Astrocyte (in vitro differentiated cells and primary cell): ENCODE measurements at places on chromosomes 16 and 17.
A peak's percentile ranks its signal among the peaks of the same experiment; 100 is the strongest.

- no peak overlapping the region for H3K4me3 ChIP-seq
- H3K27me3 ChIP-seq, result peaks cover 32% of the 10 kb centered on the region
- H3K27ac ChIP-seq, result no peak overlapping the region
- peaks cover 14% of the 10 kb centered on the region for H3K4me1 ChIP-seq
- DNase-seq, result no peak
These were observed 5.1 kb upstream of the NPTX1 start for GRCh38 chr17:80481284-80482057.

DNA sequence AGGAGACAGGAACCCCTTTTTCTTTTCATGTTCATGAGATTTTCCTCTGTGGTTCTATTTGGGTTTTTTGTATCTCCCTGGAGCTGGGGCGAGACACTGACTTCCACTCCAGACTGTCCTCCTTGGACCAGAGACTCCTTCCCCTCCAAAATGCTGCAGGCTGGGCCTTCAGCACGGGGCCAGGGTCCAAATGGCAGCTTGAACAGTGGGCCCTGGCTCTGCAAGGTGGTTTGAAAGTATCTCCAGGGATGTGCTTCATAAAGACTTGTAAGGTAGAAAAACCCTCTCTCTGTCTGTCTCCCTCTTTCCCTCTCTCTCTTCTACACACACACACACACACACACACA lies 236.1 kb downstream of the ZNF423 start:
- H3K27me3 ChIP-seq, result no peaks in the 10 kb centered on the region
- no peak overlapping the region for H3K4me3 ChIP-seq
- peak overlapping the region; percentile 71 for H3K27ac ChIP-seq
- no peaks in the 10 kb centered on the region for H3K36me3 ChIP-seq
- peaks cover 24% of the 10 kb centered on the region for H3K4me1 ChIP-seq
- DNase-seq, result no peak

- peaks cover 68% of the 10 kb centered on the region for H3K4me1 ChIP-seq
- H3K27me3 ChIP-seq, result no peaks in the 10 kb centered on the region
- DNase-seq, result no peak
These were observed 2.1 kb downstream of the COL1A1 start for GRCh38 chr17:50199211-50199802.

DNA sequence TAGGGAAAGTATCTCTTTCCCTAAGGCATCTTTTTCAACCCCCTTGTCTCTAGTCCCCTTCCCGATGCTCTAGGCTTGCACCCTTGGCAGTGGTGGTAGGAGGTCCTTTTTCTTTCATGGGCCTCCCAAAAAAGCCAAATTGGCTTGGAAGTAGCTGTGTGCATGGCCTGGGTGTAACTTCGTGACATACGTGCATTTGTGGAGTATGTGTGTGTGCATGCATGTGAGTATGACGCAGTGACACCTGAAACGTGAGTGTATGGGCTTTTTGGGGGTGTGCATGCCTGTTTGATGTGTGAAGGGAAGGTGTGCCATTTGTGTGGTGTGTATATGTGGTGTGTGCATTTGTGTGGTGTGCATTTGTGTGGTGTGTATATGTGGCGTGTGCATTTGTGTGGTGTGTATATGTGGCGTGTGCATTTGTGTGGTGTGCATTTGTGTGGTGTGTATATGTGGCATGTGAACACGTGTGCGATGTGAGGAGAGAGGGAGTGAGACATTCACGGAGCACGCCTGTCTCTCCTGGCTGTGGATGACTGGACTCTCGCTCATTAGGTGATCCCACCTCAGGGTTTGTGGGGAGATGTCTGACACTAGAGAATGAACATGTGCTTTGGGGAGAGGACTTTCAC lies 15.7 kb downstream of the IGFBP4 start:
- peaks cover 22% of the 10 kb centered on the region for H3K36me3 ChIP-seq
- H3K4me3 ChIP-seq, result no peak overlapping the region
- peaks cover 29% of the 10 kb centered on the region for H3K4me1 ChIP-seq

DNA sequence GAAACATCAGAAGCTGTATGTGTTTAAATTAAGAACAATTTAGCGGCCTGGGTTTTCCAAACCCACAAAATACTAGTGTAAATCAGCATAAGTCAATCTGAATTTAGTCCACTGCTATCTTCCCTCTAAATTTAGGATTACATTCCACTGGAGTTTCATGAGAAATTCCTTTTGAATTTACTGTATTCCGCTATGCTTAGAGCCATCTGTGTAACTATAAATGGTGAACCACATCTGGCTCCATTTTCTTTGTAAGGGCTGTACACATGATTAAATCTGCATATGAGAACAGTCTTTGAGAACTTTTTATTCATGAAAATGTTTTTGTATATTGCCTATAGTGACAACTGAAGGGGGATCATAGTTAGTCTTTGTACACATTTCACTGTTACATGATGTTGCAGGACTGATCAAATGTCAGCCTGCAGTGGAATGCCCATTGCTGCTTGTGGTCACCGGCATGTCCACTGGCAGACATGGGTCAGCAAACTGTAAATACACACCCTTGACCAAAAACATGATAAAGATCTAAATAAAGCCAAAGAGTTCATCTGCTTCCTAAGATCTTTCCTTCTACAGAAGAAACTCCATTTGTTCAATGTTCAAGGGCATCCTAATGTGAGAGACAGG lies 36.8 kb downstream of the RPGRIP1L start:
- no peak overlapping the region for H3K4me3 ChIP-seq
- H3K27ac ChIP-seq, result no peak overlapping the region
- DNase-seq, result peak; percentile 27
- no peaks in the 10 kb centered on the region for H3K27me3 ChIP-seq
- no peaks in the 10 kb centered on the region for H3K4me1 ChIP-seq

- H3K4me1 ChIP-seq, result no peaks in the 10 kb centered on the region
- H3K27ac ChIP-seq, result no peak overlapping the region
- no peaks in the 10 kb centered on the region for H3K36me3 ChIP-seq
- no peak for DNase-seq
- H3K27me3 ChIP-seq, result no peaks in the 10 kb centered on the region
These were observed 37.1 kb upstream of the NOL11 start for GRCh38 chr17:67680445-67681224.

- no peak for DNase-seq
- H3K4me1 ChIP-seq, result peaks cover 16% of the 10 kb centered on the region
- H3K4me3 ChIP-seq, result no peak overlapping the region
- H3K36me3 ChIP-seq, result no peaks in the 10 kb centered on the region
- no peaks in the 10 kb centered on the region for H3K27me3 ChIP-seq
- H3K27ac ChIP-seq, result no peak overlapping the region
These were observed 31.2 kb downstream of the PITPNM3 start for GRCh38 chr17:6525141-6525540.

- DNase-seq, result no peak
- H3K27me3 ChIP-seq, result no peaks in the 10 kb centered on the region
- H3K27ac ChIP-seq, result peak overlapping the region; percentile 94
- peak overlapping the region; percentile 90 for H3K4me3 ChIP-seq
- H3K4me1 ChIP-seq, result peaks cover 14% of the 10 kb centered on the region
- H3K36me3 ChIP-seq, result no peaks in the 10 kb centered on the region
These were observed 1.4 kb upstream of the NBR1 start for GRCh38 chr17:43169561-43170139.

- no peak overlapping the region for H3K4me3 ChIP-seq
- no peak overlapping the region for H3K27ac ChIP-seq
- H3K36me3 ChIP-seq, result peaks cover 38% of the 10 kb centered on the region
These were observed 34.6 kb downstream of the PRMT7 start for GRCh38 chr16:68345351-68345810.

DNA sequence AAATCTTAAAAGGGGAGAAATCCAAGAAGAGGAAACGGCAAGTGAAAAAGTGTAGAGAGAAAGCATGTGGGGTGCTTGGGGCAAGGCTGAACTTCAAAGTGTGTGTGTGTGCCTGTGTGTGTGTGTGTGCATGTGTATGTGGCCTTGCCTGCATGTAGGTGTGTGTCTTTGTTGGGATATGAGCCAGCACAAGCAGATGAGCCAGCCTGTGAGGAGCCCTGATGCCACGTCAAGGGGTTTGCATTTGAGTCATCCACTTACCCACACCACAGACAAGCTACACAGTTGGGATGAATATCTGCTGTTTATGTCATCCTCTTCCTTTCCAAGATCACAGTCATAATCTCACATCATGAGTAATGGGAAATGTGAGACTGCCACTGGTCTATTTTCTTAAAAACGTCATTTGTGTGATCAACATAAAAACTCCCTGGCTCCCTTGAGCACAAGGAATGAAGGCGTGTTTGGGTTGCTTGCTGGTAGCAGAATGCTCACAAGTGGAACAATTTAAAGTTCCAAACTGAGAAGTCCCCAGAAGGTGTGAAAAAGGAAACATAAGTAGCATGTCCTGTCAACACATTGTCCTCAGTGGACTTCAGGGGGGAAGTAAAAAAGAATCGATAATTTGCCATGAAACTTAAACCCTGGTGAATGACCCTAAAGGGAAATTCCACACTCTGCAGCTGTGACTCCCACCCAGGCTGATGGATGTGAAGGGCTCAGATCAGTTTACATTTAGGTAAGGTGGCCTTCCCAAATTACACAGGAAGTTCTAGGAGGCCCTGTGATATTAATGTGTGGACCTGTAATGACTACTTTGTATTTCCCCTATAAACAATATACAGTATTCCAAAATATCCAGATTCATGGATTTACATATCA lies 14.7 kb downstream of the KCTD19 start:
- H3K4me3 ChIP-seq, result no peak overlapping the region

DNA sequence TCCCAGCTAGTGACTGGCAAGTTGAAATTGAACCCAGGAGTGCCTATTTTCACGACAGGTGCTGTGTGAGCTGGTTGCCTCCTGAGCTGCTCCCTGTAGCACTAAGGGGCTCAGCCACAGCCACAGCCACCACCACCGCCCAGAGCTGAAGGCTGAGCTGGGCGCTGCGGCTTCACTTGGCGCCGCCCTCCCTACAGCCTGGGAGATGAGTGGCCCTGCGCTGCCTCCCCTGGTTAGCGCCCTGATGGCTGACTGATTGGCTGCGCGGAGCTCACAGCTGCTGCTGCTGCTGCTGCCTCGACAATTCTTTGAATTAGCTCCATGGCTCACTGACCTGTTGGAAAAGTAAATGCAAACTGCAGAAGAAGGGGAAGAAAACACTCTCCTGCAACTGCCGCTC lies 91.8 kb upstream of the TMEM132E start:
- H3K27me3 ChIP-seq, result no peaks in the 10 kb centered on the region
- H3K4me1 ChIP-seq, result no peaks in the 10 kb centered on the region
- no peak for DNase-seq

DNA sequence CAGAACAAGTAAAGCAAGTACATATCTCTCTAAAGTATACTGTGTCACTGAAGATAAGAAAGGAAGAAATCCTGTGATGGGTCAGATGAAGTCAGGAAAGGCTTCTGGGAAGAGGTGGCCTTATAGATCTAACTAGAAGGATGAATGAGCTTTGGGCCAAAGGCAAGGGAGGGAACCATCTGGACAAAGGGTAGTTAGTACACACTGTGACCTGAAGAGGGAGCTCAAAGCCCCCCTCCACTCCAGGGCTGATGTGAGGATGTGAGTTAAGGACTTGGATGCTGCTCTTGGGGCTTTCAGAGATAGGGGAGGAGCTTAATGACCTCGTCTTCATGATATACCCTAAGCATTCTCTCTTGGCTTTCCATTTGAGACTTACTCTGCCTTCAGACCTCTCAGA lies 185.3 kb upstream of the CACNG3 start:
- H3K4me1 ChIP-seq, result no peaks in the 10 kb centered on the region
- H3K36me3 ChIP-seq, result no peaks in the 10 kb centered on the region
- no peak overlapping the region for H3K27ac ChIP-seq
- DNase-seq, result peak; percentile 1
- H3K4me3 ChIP-seq, result no peak overlapping the region

DNA sequence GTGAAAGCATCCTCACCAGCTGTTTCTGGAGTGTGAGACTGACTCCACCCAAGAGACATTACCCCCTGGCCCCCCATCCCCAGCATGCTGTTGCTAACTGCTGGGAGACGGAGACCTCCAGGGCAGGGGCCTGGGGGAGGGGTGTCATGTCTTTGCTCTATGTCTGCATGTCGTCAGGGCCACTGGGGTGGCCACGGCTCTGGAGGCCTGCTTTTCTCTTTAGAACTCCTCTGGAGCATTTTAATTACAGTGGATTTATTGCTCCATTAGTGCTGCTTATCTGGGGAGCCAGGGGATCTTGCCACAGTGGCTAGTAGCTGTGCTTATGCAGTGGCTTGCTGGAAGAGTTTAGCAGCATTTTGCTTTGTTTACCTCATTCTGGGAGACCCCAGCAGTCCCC lies 32.3 kb downstream of the CLEC16A start:
- peaks cover 5% of the 10 kb centered on the region for H3K4me1 ChIP-seq
- no peak overlapping the region for H3K27ac ChIP-seq
- H3K4me3 ChIP-seq, result no peak overlapping the region

- H3K4me3 ChIP-seq, result no peak overlapping the region
- H3K4me1 ChIP-seq, result no peaks in the 10 kb centered on the region
These were observed 89.2 kb upstream of the CACNG3 start for GRCh38 chr16:24166661-24167528.

DNA sequence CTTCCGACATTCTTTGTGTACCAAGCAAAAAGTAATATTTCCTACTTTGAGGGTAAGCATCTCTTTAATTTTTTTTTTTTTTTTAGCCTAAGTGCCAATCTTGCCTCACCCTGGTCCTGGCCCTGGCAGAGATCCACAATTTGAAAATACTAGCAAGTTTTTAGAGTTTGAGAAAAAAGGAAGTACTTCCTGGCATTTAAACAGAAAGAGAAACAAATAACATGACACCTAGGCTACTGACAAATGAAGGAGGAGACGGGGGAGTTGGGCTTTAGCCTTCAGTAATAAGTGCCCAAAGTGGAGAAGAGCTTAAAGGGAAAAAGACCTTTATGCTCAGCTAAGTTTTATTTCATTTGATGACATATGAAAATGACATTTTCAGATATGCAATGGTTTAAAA lies 92.8 kb downstream of the HS3ST3A1 start:
- H3K4me1 ChIP-seq, result peaks cover 16% of the 10 kb centered on the region
- H3K27ac ChIP-seq, result no peak overlapping the region
- DNase-seq, result no peak
- no peaks in the 10 kb centered on the region for H3K36me3 ChIP-seq
- no peaks in the 10 kb centered on the region for H3K27me3 ChIP-seq
- no peak overlapping the region for H3K4me3 ChIP-seq

GRCh38 chr16:50539053-50539695 lies 9.0 kb upstream of the NKD1 start:
- no peaks in the 10 kb centered on the region for H3K4me1 ChIP-seq
- no peak overlapping the region for H3K4me3 ChIP-seq
- no peak overlapping the region for H3K27ac ChIP-seq
- H3K36me3 ChIP-seq, result no peaks in the 10 kb centered on the region
- peaks cover 28% of the 10 kb centered on the region for H3K27me3 ChIP-seq
- DNase-seq, result no peak

GRCh38 chr17:10360578-10360977 lies 12.2 kb downstream of the MYH13 start:
- no peak for DNase-seq
- H3K4me3 ChIP-seq, result no peak overlapping the region
- H3K4me1 ChIP-seq, result no peaks in the 10 kb centered on the region
- H3K27ac ChIP-seq, result no peak overlapping the region
- H3K36me3 ChIP-seq, result no peaks in the 10 kb centered on the region
